NCI-H1092 (cell line): ENCODE measurements at places on chromosomes 6 and 20.

- DNase-seq = no peak
Measured at GRCh38 chr20:34522969-34523871, 7.0 kb downstream of the DYNLRB1 start.

DNA sequence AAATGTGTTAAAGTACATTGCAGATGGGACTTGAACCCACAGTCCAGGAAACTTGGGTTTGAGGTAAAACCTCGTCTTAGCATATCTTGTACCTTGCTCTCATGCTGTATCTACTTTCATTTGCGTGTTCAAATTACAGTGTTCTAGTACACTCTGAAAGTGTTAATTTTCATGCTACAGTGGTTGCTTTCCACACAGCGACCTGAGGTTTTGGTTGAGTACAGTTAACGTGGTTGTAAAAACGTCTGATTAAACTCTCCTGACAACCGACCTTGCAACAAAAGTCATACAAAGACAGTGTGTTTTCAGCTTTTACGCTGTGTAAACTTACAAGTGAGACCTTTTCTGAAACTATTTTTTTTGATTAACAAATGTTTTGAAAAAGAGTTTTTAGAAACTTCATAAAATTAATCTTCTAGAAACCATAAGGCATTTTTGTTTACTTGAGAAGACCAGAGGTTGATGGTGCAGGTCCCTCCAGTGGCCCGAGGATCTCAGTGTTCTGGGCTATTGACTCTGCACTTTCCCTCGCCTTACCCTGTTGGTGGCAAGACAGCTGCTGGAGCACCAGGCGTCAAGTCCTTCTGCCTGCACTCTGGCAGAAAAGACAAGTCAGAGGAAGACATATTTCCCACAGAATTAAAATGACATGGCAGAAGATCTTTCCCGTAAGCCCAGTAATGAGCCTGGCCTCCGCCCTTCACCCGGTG, 334.0 kb downstream of the THBS2 start:
- DNase-seq = no peak

DNA sequence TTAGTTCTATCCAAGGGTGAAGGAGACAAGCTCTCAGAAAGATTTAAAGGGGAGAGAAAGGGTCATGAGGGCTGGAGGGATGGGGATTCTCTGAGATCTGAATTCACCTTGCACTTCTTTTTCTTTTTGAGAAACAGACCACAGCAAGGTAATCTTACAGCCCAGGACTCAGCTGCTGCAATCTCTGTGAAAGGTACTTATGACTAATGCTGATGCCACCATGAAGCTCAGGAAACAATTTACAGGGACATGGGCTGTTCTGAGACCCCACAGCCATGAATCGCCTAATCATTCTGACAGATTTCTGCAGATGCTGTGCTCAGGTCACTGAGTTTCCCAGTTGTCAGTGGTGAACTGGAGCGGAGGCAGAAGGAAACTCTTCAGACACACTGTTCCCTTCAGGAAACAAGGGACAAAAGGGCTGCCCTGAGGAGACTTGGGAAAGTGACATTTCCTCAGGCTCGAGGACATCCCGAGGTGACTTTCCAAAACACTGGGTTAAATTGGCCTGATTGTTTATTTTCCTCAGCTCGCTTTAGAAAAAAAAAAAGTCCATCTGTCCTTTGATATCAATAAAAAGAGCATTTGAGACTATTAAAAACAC, 103.8 kb upstream of the PLCB4 start:
- DNase-seq = no peak

- DNase-seq = no peak
Measured at GRCh38 chr20:60990061-60990460, 262.0 kb upstream of the CDH4 start.

DNA sequence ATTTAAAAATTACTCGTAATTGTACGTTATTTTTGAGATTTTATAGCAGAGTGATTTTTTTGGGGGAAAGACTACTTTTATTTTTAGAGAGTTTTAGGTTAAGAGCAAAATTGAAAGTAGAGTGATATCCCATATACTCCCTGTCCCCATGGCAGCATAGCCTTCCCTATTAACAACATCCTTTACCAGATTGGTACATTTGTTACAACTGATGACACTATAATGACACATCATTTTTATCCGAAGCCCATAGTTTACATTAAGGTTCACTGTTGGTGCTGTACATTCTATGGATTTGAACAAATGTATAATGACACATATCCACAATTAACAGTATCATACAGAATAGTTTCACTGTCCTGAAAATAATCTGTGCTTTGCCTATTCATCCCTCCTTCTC, 1126.4 kb upstream of the CITED2 start:
- no peak for DNase-seq

GRCh38 chr6:2403546-2403945, 158.1 kb upstream of the GMDS start:
- DNase-seq = no peak

GRCh38 chr6:166720856-166721255, 93.8 kb upstream of the RPS6KA2 start:
- no peak for DNase-seq

GRCh38 chr6:170145272-170145592, 145.6 kb downstream of the DLL1 start:
- no peak for DNase-seq

DNA sequence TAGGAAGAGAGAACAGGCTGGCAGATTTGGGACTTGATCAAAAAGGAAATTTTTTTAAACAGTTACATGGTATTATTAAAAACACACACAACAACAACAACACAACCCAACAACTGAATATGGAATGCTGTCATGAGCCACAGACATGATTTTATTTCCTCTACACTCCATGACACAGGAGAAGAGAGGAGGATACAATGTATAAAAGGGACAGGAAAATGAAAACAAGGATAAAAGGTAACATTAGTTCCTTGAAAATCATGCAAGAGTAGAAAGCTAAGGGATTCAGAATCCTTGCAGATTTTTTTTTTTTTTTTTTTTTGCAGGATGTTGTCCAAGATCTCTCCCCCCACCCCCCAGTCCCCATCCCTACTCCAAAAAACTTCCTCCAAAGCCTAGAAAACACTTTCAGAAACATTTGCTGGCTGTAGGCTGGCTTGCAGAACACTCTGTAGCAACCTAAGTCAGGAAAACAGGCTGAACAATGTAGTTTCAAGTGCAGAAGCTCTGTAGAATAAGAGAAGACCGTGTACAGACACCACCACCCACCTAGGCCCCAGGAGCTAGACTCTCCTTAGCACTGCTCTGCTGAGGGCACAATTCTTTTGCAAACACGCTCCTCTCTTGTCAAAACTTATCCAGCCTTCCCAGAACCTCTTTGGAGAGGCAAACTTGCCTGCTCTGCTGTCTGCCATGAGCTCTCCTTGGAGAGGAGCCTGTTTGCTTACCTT, 845 bp downstream of the ZMYND8 start:
- DNase-seq = no peak

- DNase-seq = no peak
Measured at GRCh38 chr6:2054516-2055067, 190.8 kb downstream of the GMDS start.

GRCh38 chr6:98092331-98092730, 742.0 kb upstream of the POU3F2 start:
- no peak for DNase-seq

DNA sequence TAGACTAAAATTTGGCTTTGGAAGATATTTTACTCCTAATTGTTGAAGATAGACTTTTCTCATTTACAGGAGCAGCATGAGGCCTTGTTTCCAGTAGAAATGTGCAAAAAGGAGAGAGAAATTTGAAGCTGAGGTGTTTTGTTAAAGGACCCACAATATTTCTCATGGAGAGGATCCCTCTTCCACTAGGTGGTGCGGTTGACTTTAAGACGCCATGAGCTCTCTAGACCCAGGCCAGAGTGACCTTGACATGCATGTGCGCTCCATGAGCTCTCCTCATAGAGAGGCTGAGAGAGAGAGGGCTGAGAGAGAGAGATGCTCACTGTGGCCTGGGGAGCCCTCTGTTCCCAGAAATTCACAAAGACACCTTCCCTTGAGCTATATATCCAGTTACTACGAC, 861.2 kb upstream of the EYS start:
- no peak for DNase-seq

DNA sequence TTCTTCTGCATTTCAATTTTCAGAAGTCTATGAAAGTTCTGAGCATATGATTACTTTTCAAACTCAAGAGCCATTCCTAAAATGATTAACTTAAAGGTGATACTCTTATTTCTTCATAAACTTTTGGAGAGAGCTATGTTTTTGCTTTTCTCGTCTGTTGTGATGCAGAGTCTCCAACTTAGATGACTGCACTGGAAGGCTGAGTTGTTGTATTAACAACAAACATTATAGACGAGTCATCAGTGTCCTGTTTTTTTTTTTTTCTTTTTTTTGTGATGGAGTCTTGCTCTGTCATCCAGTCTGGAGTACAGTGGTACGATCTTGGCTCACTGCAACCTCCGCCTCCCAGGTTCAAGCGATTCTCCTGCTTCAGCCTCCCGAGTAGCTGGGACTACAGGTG, 101.9 kb downstream of the CD109 start:
- DNase-seq = no peak

GRCh38 chr20:25032478-25033264, 25.3 kb downstream of the ACSS1 start:
- peak; percentile 28 for DNase-seq

GRCh38 chr20:5181492-5181891, 54.7 kb downstream of the CDS2 start:
- no peak for DNase-seq

DNA sequence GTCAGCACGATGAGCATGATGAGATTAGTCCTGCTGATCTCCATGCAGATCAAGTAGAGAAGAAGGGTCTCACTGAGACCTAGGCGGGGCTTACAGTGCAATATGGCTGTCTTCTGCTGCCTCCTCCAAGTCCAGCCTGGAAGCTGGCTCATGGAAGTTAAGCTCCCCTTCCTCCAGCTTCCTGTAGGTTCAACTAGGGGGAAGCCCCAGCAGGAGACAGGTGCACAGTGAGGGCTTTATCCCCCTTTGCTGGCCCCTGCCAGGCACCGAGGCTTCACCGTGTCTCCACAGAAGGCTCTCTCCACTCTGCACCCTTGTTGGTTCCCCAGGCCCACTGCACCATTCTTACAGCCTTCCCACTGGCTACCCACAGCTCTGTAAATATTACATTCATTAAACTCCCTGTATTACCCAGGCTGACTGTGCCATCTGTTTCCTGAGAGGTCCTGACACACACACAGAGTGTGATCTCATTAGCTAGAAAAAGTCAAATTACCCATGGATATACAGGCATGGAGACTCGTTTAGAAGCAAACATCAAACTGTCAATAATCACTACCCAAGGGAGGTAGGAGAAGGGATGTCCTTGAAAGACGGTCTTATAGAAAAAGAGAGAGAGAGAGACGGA, 90.4 kb downstream of the SLC2A10 start:
- peak; percentile 62 for DNase-seq

DNA sequence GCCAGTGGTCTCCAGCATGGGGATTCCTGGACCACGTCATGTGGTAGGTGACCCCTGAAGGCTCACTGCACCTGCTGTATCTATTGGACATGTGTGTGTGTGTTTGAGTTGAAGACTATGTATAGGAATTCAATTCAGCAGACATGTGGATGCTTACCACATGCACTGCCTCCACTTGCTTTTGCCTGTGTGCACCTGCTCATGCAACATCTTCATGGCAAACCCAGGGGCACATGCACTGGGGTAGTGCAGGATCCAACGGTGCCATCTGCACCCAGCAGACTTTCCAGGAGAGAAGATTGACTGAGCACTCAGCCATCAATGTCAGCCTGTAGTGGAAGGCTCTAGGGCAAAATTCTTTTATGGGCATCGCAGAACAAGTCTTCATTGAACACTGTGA, 299.4 kb downstream of the CDH26 start:
- DNase-seq = no peak

- no peak for DNase-seq
Measured at GRCh38 chr6:136095986-136096385, 154.1 kb downstream of the MTFR2 start.

- no peak for DNase-seq
Measured at GRCh38 chr6:14059791-14060436, 57.7 kb upstream of the CD83 start.

DNA sequence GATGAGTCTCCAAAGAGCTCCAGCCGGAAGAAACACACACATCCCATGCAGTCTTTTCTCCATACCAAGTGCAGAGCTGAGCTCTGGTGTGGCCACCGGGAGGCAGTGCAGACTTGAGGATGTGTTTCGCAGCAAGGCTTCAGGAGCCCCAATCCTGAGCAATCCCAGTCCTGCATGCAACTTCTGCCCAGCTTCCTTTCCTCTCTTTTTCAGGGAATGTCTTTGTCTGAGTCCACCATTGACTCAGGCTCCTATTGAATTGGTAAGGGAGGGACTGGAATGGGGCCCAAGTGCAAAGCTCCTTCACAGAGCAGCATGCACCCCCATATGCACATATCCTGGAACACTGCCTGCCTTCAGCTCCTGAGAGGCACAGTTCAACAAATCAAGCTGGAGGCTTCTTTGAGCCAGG, 50.5 kb upstream of the ASIP start:
- DNase-seq = peak; percentile 36

DNA sequence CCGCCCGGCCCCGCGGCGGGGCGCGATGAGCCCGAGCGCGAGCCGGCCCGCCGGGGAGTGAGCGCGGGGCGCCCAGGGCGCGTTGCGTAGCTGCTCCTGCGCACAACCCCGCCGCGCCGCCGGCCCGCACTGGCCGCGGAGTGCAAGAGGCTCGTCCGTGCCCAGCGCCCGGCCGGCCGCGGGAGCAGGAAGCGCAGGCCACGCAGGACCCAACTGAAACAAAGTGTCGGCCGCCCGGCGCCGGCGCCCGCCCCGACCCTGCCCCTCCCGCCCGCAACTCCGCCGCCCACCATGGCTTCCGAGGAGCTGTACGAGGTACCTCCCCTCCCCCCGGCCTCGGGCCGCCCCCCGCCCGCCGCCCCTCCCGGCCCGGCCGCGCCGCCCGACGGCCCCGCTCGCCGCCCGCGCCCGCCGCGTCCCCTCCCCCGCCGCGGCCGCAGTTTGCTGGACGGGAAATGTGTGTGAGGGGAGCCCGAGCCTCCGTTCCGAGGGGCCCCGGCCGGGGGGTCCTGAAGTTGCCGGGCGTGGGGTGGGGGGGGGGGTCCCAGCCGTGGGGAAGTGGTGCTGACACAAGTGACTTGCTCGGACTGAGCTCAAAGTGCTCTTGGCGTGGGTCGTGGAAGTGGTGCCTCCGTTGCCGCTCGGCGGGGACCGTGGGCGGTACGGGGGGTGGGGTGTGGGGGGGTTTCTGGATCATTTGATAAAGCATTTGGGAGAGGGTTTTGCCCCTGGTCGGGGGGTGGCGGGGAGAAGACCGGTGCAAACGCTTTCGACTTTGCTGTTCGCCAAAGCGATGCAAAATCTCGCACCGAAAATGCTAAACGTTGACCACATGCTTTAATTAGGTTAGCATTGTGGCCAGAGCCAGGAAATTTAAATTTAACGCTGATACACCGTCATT, 539 bp downstream of the CDYL start:
- DNase-seq = no peak
